ENCODE measurements at places on chromosomes 16 and 17.

DNA sequence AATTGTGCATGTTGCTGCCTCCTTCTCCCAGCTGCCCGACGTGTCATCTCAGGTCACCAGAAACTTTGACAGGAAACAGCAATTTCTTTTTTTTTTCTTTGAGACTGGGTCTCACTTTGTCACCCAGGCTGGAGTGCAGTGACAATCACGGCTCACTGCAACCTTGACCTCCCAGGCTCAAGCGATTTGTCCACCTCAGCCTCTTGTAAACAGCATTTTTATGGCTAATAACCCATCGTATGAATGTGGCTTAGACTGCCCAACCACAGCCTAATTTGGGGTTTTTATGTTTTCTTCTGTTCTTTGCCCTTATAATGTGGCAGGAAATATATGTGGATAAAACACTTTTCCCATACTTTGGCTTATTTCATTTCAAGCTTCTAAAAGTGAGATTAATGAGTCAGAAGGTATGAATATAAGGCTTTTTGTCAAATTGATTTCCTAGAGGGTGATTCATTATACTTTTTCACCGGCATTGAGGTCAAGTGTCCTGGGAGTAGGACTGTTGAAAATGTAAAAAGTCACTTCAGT is 31.0 kb upstream of the SLC5A10 start:
- no peak for DNase-seq

- DNase-seq: no peak
These were observed 24.1 kb upstream of the GNG13 start for GRCh38 chr16:824601-825000.

DNA sequence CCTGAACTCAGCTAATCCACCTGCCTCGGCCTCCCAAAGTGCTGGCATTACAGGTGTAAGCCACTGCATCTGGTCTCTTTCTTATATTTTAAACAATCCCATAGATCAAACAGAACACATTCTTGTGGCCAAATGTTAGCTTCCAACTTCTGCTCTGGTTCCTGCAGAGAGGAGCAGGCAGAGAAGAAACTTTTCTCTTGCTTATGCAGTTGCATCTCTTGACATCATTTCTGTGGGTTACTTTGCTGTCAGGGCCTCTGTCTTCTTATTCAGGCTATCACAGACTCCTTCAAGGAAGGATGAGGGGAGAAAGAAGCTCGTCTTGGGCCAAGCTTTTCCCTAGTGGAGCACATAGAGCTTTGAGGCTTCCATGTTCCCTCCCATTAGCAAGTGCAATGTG is 7.8 kb downstream of the HSD17B2 start:
- DNase-seq: no peak

DNA sequence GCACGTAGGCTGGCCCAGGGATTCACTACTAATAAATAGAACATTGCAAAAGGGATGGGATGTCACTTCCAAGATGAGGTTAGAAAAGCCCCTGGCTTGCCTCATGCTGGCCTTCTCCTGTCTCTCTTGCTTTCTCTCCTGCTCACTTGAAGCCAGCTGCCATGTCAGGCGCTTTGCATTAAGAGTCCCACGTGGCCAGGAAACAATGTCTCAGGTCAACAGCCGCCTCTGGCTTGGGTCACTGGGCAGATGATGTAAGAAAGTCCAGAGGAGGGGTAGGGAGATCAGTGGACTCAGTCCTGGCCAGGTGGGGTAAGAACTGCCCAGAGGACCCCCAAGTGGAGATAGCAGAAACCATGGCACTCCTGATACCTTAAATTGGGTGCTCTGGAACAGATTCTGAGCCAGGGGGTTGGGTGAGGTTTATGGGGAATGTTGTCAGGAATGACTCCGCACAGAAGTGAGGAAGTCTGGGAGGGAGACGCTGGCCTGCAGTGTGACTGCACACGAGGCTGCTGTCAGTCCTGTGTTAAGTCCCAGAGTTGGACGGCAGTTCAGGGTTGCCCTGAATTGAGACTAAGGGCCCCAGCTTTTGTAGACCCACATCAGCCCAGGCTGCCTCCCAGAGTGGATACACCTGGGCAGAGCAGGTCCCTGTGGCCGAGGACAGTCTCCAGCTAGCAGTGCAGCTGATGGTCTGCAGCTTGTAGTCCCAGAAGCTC is 17.7 kb downstream of the C16orf82 start:
- DNase-seq: no peak

GRCh38 chr17:36689089-36689667 is 87.8 kb downstream of the MRM1 start:
- no peak for DNase-seq

- DNase-seq: no peak
These were observed 5.9 kb upstream of the CORO6 start for GRCh38 chr17:29628644-29629043.

DNA sequence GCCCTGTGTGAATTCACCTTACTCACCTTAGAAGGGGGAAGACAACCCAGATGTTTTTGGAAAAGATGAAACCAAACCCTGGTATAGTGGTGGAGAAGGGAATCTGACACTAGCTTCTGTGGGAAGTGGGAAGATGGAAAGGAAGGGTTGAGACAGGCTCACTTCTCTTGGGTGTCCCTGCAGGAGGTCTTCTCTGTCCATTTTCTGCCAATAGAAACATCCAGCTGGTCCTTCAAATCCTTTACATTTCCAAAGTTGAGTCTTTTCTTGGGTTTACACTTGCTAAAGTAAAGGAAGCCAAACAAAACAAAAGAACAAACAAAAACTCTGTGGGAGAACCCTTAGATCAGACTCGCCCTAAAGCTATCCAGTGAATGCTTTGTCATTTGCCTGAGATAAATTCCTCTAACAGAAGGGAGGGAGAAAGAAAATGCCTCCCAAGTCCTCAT is 10.2 kb downstream of the HOXB1 start:
- DNase-seq: no peak
